ENCODE measurements at places on chromosomes 2 and 18.

DNA sequence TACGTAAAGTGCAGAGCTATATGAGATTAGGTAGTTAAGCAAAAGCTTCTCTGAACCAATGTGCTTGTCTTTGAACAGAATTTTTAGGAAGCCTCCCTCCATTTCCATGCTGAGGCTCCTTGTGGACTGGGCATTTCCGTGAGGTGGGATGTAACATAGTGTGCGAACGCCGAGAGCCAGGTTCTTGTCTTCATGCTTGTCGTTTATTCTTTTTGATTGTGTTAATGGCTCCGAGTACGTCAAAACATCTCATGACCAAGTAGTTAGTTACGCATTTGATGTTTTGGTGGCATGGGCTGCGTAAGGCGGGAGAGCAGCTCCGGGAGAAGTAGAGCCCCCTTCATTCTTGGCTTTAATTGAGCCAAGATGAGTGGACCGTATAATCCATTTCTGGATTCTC lies 32.9 kb downstream of the DGKD start:
- peaks cover 2% of the 10 kb centered on the region for H3K27me3 ChIP-seq
- no peak for DNase-seq
- H3K4me1 ChIP-seq, result peaks cover 47% of the 10 kb centered on the region

DNA sequence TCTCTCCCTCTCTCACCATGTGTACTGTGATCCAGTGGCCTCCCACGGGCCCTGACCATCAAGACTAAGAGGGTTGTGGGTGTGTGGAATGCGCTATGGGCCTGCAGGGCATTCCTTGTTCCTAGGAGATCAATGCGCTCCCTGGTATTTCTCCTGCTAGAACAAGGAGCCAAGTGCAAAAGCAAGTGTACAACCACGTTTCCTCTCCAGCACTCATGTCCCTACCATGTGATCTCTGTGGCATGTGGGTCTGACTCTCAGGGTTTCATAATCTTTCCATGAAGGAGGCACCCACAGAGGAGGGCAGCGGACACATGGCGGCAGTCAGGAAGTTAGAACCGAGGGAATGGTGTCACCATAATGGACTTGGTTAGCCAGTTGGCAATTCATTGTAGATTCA lies 91.4 kb downstream of the MAPK4 start:
- H3K4me1 ChIP-seq, result peaks cover 28% of the 10 kb centered on the region
- H3K27ac ChIP-seq, result no peak overlapping the region
- H3K36me3 ChIP-seq, result no peaks in the 10 kb centered on the region
- no peak overlapping the region for H3K4me3 ChIP-seq
- DNase-seq, result no peak

DNA sequence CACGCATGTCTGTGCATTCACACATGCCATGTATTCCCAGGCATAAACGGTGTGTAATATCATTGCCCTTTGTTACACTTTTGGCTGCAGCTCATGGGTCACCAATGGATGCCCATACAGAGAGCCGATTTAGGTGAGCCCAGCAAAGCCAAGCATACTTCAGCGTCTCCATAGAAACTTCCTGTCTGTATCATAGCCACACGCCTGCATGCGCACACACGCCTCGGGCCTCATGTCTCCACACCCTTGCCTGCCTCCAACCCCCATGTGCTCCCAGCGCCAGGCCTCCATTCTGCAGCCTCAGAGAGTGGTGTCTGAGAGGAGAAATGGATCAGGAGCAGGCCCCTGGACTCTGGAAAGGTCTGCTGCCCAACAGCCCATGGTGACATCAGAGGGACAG lies 33.5 kb upstream of the SELENOI start:
- no peak overlapping the region for H3K4me3 ChIP-seq
- H3K27me3 ChIP-seq, result peaks cover 22% of the 10 kb centered on the region
- no peaks in the 10 kb centered on the region for H3K36me3 ChIP-seq
- H3K4me1 ChIP-seq, result peaks cover 13% of the 10 kb centered on the region
- no peak overlapping the region for H3K27ac ChIP-seq

GRCh38 chr2:178309541-178309940 lies 115.2 kb downstream of the OSBPL6 start:
- H3K4me1 ChIP-seq, result peaks cover 39% of the 10 kb centered on the region
- H3K27ac ChIP-seq, result no peak overlapping the region
- peaks cover 12% of the 10 kb centered on the region for H3K36me3 ChIP-seq
- no peak for DNase-seq
- no peak overlapping the region for H3K4me3 ChIP-seq

- H3K4me1 ChIP-seq, result peaks cover 4% of the 10 kb centered on the region
- H3K27me3 ChIP-seq, result no peaks in the 10 kb centered on the region
- no peak overlapping the region for H3K4me3 ChIP-seq
- H3K36me3 ChIP-seq, result no peaks in the 10 kb centered on the region
Measured at GRCh38 chr2:162200636-162201035, 42.6 kb downstream of the FAP start.

- no peak for DNase-seq
- no peaks in the 10 kb centered on the region for H3K36me3 ChIP-seq
- H3K27ac ChIP-seq, result no peak overlapping the region
Measured at GRCh38 chr2:240405684-240406313, 29.7 kb upstream of the GPC1 start.

DNA sequence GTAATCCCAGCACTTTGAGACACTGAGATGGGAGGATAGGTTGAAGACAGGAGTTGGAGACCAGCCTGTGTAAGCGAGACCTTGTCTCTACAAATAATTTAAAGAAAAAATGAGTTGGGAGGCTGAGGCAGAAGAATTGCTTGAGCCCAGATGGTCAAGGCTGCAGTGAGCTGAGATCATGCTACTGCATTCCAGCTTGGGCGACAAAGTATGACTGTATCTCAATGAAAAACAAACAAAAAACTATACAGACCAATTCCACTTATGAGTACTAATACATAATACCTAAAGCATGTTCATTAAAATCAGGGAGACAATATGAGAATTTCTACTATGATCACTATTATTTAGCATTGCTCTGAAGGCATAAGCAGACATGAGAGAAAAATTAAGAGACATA lies 12.6 kb downstream of the RNF149 start:
- peaks cover 37% of the 10 kb centered on the region for H3K36me3 ChIP-seq
- no peak overlapping the region for H3K4me3 ChIP-seq
- no peak for DNase-seq
- H3K27ac ChIP-seq, result no peak overlapping the region

- H3K27ac ChIP-seq, result no peak overlapping the region
- H3K36me3 ChIP-seq, result no peaks in the 10 kb centered on the region
- DNase-seq, result no peak
- no peak overlapping the region for H3K4me3 ChIP-seq
- H3K27me3 ChIP-seq, result peaks cover 10% of the 10 kb centered on the region
- H3K4me1 ChIP-seq, result no peaks in the 10 kb centered on the region
Measured at GRCh38 chr2:18083806-18084205, 205.3 kb downstream of the KCNS3 start.

DNA sequence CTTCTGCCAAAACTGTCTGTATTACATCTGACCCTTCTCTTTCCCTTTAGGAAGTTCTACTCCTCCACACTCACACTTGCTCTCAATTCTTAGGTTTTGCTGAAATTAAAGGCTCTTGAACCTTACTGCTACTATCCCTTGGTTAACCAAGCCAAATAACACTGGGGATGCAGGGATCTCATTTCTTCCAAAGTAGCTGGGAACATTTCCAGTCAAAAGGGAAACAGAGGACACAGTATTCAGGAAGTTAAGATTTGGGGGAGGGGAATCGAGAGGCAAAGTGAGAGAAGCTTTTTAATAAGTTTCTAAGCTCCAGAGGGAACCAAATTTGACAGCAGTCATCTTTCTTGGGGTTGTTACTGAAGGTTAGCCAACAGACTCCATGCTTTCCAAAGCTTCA lies 6.2 kb downstream of the SEPTIN2 start:
- H3K4me3 ChIP-seq, result no peak overlapping the region
- DNase-seq, result no peak
- peaks cover 66% of the 10 kb centered on the region for H3K4me1 ChIP-seq
- H3K27ac ChIP-seq, result peak overlapping the region; percentile 83
- peaks cover 74% of the 10 kb centered on the region for H3K36me3 ChIP-seq

GRCh38 chr2:121231385-121232000 lies 53.5 kb downstream of the TFCP2L1 start:
- DNase-seq, result no peak
- peaks cover 14% of the 10 kb centered on the region for H3K27me3 ChIP-seq
- no peak overlapping the region for H3K4me3 ChIP-seq
- no peaks in the 10 kb centered on the region for H3K36me3 ChIP-seq
- H3K27ac ChIP-seq, result no peak overlapping the region

DNA sequence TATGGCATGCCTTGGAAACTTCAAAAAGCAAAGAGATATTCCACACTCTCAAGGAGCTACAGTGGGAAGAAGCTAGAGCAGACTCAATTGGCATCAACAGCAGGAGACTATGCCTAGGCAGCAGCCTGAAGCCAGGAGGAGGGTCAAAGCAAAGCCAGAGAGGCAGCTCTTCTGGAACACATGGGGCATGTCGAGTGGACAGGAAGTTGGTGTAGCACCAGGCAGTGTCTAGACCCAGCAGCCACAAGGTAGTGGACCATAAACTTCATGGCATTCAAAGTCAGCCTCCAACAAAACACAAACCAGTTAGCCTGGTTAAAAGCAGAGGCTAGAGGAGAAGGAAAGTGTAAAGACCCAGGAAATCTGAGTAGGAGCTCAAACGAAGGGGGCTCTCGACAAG lies 311.2 kb upstream of the PKDCC start:
- peaks cover 7% of the 10 kb centered on the region for H3K4me1 ChIP-seq
- no peak for DNase-seq
- H3K4me3 ChIP-seq, result no peak overlapping the region
- H3K36me3 ChIP-seq, result no peaks in the 10 kb centered on the region

GRCh38 chr2:118913803-118914645 lies 28.0 kb upstream of the MARCO start:
- H3K27me3 ChIP-seq, result peaks cover 15% of the 10 kb centered on the region
- H3K4me1 ChIP-seq, result peaks cover 21% of the 10 kb centered on the region
- no peak overlapping the region for H3K4me3 ChIP-seq
- H3K36me3 ChIP-seq, result no peaks in the 10 kb centered on the region
- DNase-seq, result no peak

Data from nephron progenitor cell (in vitro differentiated cells).